Stimulated activated CD4-positive, alpha-beta T cell treated with anti-CD3 and anti-CD28 coated beads, Interleukin-4, amount 100 ng/mL, for 4 hours (primary cell): ENCODE measurements at places on chromosomes 12 and 14.

GRCh38 chr12:103779410-103780092 lies 61.5 kb downstream of the NT5DC3 start:
- no peak for DNase-seq

- DNase-seq: no peak
Observed at GRCh38 chr12:14886271-14886670, 617 bp upstream of the MGP start.

DNA sequence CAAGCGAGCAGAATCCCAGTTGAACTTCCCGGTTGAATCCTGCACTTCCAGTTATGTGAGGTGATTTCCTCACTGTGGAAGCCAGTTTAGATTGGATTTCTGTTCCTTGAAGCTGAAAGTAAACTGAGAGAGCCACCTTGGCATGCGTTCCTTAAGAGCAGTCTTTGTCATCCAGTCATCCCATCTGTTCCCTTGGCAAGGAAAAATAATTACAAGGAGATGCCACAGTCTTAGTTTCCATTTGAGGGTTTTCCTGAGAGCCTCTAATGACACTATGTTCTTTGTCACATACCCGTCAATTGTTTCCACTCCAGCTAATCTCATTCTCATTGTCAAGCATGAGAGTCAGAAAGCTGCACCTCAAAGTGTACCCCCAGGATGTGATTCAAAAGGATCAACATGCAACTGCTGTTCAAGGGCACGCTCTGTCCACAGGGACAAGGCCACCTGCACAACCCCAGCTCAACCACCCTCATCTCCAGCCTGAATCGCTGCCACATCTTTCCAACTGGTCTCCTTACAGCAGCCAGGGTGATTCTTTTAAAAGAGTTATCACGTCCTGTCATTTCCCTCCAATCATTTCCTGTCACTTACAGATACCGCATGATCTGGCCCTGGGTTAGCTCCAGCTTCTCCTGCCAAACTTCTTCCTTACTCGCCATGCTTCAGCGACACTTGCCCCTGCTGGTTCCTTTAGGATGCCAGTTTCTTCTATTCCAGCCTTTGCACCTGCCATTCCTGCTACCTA lies 18.0 kb upstream of the TCP11L2 start:
- DNase-seq: no peak

DNA sequence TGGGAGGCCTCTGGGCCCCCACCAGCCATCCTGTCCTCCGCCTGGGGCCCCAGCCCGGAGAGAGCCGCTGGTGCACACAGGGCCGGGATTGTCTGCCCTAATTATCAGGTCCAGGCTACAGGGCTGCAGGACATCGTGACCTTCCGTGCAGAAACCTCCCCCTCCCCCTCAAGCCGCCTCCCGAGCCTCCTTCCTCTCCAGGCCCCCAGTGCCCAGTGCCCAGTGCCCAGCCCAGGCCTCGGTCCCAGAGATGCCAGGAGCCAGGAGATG lies 729 bp upstream of the GAPDH start:
- no peak for DNase-seq
